ENCODE measurements at places on chromosomes 6 and 20.

GRCh38 chr20:40810332-40811000 is 121.4 kb upstream of the MAFB start:
- no peak for DNase-seq

GRCh38 chr6:154343473-154344308 is 12.9 kb downstream of the IPCEF1 start:
- DNase-seq: peak; percentile 75

GRCh38 chr6:137405806-137406205 is 88.4 kb downstream of the OLIG3 start:
- peak; percentile 10 for DNase-seq

DNA sequence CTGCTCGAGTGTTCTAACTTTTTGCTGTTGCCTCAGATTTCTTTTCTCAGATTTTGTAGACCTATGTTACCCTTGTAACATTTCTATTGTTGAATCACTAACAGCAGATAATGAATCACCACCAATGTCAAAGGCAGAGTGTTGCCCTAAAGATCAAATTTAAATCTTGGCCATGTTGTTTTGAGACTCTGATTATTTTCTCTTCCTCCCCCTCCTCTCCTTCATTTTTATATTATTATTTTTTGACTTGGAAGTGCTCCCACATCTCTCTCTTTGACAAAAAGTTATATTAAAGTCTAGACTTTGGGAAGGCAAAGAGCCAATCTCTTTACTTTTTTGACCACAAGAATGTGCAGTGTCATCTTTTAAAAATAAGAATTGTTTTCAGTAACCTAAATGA is 422.7 kb downstream of the NKAIN2 start:
- peak; percentile 5 for DNase-seq
